Choroid plexus epithelial cell (primary cell): ENCODE measurements at places on chromosomes 5 and 9.

GRCh38 chr5:58071566-58071965 lies 388.3 kb downstream of the PLK2 start:
- no peak for DNase-seq

DNA sequence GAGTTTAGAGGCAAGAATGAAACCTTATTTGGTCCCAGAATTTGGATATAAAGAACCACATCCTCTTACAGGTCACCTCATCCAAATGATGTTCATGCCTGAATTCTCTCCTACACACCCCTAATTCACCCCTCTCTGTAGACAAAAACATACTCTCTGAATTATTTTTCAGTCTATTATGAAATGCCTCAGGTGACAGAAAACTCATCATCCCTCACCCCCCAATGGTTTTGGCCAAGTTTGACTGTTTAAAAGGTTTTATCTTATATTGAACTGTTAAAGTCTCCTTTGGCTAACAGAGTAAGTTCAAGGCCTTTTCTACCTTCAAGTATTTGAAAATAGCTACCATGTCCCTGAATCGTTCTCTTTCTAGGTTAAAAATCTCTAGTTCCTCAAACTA lies 2.3 kb upstream of the CD180 start:
- no peak for DNase-seq

- DNase-seq, result peak; percentile 12
Measured at GRCh38 chr5:10192309-10192708, 57.4 kb downstream of the ATPSCKMT start.

- no peak for DNase-seq
Measured at GRCh38 chr5:178398901-178399700, 166.5 kb upstream of the PHYKPL start.

DNA sequence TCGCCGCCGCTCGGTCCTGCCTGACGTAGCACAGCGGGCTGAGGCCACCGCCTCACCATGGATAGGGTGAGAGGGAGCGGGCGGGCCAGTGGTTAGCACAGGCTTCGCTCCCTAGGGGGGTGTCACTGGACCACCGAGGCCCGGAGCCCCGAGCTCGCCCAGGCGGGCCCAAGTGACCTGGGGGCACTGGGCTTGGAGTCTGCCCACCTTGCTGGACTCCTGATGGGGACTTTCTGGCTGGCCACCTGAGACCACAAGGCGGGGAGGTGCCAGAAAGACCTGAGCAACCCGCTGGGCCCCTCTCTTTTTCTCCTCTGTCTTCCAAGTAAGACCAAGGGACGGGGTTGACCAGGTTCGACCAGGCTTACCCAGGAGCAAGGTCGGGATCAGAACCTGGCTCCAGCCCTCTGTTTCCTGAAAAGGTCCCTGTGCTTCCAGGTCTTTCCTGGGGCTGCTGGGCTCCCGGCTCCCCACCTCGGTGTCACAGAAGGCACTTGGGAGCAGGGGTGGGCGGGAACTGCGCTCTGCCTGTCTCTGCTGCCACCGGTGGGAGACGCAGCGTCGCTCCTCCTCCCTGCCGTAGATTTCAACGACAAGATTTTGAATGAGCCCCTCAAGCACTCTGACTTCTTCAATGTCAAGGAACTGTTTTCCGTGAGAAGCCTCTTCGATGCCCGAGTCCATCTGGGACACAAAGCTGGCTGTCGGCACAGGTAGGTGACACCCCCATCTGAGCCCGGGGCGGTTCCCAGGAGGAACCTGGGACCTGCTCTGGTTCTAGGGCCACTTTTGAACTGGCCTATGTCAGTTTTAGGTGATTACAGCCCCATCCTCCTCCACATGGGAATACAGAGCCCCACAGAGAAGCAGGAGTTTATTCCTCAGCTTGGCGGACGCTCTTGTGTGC lies 1.0 kb downstream of the MRPS2 start:
- DNase-seq, result no peak

- peak; percentile 33 for DNase-seq
Measured at GRCh38 chr5:167969998-167970397, 321.4 kb upstream of the WWC1 start.

DNA sequence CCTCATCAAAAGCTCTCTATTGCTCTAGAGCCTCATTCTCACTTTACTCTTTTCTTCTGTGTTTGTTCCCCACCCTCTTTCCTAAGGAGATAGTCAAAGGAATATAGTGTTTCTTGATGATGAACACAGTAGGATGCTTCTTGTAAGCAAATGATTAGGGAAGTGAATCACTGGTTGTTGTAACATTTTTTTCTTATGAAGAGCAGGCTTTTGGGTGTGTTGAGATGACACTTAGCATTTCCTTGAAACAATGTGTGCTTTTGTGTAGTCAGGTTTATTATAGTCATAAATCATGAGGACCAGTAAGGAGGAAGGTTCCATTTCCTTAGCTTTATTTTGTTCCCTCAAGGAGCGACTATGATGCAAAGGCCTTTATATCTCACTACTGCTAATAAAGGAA lies 1991.3 kb upstream of the C9orf72 start:
- no peak for DNase-seq

- no peak for DNase-seq
Measured at GRCh38 chr5:135319458-135319857, 79.6 kb downstream of the MACROH2A1 start.

GRCh38 chr5:79793304-79793703 lies 103.7 kb downstream of the CMYA5 start:
- no peak for DNase-seq

GRCh38 chr9:36322462-36322861 lies 64.2 kb upstream of the GNE start:
- DNase-seq, result no peak
